ENCODE measurements at places on chromosomes 3 and 15.

DNA sequence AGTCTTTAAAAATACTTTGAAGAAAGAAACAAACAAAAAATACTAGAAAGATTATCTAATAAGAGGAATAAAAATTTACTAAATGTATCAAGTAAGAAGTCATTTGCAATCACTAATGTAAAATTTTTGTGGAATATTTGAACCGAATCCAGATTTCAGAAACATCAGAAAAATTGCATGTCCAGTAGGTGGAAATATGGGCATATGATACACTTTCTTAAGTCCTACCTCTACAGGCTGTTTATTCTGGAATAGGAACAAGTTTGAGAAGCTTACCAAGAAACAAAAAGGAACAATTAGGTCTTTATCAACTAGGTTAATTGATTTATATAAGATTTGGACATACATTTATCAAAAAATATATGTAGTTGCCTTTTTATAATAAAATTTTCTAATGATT, 292.9 kb upstream of the ROBO1 start:
- peak; percentile 46 for DNase-seq

DNA sequence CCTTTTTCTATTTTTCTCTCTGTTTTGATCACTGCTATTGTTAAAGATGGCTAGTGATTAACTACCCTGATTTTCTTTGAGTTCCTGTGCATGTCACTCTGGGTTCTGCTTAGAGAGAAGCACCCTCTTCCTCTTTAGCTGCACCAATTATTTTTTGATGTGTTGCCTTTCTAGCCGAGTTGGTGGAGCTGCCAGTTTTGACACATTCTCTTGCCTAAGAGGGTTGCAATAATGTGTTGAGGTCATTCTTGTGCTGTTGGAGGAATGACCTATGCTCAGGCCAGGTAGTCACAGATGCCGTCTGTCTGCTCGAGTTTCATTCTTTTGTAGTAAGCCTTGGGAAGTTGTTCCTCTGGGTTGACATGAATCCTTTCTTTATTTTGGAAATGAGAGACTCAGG, 84.6 kb upstream of the DPH6 start:
- no peak for DNase-seq

GRCh38 chr3:22908989-22909507, 294.1 kb upstream of the UBE2E2 start:
- no peak for DNase-seq

GRCh38 chr3:45126730-45127129, 19.4 kb downstream of the CDCP1 start:
- peak; percentile 78 for DNase-seq

DNA sequence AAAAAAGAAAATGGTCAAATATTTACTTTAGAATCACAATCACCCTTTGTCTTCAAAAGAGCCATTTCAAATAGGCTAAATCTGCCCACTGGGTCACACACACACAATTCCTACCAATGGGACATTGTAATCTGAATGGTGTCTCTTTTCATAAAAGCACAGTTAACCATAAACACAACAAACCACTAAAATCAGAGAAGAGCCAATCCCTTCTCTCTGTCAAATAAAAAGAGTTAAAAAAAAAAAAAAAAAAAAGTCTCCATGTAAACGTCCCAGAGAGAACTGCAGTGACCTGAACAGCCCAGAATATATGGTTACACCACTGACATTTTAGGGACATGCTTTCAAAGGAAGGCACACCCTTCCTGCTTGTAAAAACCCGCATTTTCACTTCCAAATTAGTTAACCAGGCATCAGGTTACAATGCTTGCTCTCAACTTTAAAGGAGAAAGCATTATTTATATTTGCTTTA, 63.7 kb downstream of the PRICKLE2 start:
- peak; percentile 64 for DNase-seq

DNA sequence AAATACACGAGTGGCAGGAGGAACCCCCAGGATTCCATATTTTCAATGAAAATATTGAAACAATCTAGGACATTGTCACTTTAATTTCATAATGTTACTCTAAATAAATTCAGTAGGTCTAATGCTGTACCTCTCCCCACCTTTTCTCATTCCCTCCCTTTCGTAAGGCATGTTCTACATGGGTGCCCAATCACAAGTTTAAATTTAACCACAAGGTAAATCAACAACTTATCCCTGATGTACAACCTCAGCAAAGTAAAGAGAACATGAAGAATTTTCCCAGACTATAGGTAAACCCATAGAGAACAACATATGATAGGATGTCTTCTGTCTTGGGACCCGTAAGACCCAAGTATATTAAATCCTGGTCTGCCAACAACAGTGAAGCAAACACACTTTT, 53.2 kb upstream of the MITF start:
- DNase-seq = no peak

- DNase-seq = no peak
Measured at GRCh38 chr3:183491923-183492848, 63.3 kb downstream of the KLHL6 start.

- no peak for DNase-seq
Measured at GRCh38 chr3:44554626-44555592, at the start of gene ZKSCAN7. Gene ZKSCAN7 (plus strand): TSS chr3:44555193. CDS start chr3:44557048, 1,855 bp downstream.

DNA sequence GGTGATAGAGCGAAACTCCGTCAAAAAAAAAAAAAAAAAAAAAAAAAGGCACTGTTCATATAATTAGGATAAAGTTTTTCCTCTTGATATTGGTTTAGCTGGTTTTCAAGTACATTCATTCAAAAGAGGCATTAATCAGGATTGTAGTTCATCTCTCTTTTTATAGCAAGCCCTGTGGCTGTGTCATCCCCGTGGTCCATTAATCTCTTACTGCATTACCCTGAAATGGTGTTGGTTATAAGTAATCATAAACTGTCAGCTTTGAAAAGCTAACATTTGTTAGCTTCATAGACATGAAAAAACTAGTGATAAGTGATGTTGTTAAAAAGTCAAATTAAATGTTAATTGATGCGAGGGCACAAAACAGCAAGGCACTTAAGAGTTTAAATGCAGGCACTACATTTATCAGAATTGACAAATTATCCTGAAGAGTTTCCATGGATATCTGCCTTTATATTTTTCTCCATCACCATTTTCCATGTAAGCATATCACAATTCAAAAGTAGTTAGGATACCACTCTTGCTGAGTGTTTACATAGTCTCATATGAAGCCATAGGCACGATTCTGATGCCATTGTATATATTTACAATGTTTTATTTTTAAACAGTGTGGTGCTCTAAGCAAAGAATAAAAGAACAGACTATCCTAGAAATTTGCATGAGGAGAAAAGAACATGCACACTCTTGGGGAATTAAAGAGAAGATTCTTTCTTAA, 193.1 kb downstream of the OTOL1 start:
- DNase-seq = no peak

DNA sequence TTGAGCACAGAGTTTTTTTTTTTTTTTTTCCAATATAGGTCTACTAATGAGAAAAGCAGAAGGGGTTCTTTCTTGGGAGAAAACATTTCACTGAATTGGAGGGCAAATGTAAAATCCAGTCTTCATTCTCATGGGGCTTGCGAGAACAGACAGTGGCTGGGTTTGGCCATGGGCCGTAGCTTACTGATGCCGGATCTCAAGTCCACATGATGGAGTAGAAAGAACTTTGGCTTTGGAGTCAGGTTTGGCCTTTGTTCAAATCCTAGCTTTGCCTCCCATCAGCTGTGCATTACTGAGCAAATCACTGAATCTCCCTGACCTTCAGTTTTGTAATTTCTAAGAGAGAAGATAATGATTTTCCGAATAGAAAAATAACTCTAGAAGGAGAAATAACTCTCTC, 59.7 kb downstream of the LMCD1 start:
- DNase-seq = no peak

DNA sequence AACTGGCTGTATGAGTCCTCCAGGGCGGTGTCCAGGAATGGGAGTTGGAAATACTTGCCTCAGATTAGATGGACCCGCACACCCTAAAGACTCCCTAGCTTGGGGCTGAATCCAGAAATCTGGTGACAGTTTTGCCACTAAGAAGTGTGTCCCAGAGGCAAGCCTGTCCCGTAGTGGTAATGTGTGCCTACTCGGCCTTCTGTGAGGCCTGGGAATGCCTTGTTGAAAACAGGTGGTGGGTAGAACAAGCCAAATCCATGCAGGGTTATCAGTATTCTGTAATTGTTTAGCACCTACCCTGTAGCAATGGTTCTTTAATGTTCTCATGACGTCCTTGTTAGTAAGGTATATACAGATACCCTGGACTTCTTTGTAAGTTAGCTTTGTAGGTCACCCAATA, 1.6 kb downstream of the C3orf52 start:
- no peak for DNase-seq

DNA sequence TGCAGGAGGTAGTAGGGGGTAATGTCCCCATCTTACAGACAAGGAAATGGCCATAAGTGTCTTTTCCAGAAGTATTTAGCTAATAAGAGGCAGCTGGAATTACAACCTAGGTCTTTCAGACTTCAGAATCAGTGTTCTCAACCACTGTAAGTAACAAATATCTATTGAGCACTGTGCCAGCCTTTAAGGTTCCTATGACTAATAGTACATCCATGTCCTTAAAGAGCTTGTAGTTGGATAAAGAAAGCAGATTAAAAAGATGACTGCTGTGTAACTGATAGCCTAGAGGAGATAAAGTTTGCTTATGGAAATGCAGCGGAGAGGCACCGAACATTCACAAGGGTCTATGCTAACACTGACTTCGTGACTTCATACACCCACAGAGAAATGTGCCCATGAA, 136.0 kb downstream of the KCNMB2 start:
- no peak for DNase-seq

- DNase-seq = peak; percentile 77
Measured at GRCh38 chr3:63351159-63352007, 73.3 kb downstream of the SYNPR start.

DNA sequence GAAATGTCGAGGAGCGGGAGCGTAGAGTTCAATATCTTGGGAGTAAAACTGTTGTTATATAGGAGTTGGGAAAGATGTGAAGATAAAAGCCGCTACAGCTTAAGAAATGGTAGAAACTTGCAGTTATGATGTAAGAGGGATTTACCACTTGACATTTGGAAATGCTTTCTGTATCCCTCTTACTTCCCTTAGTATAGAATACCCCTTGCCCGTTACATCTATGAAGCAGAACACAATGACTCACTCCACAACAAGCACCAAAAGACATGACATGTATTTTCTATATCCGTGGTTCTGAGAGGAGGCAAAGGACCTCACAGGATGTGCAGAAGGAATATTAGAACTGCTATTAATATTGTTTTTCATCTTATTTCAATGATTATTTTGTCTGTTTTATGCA, 254.2 kb upstream of the NR2F2 start:
- DNase-seq = no peak

DNA sequence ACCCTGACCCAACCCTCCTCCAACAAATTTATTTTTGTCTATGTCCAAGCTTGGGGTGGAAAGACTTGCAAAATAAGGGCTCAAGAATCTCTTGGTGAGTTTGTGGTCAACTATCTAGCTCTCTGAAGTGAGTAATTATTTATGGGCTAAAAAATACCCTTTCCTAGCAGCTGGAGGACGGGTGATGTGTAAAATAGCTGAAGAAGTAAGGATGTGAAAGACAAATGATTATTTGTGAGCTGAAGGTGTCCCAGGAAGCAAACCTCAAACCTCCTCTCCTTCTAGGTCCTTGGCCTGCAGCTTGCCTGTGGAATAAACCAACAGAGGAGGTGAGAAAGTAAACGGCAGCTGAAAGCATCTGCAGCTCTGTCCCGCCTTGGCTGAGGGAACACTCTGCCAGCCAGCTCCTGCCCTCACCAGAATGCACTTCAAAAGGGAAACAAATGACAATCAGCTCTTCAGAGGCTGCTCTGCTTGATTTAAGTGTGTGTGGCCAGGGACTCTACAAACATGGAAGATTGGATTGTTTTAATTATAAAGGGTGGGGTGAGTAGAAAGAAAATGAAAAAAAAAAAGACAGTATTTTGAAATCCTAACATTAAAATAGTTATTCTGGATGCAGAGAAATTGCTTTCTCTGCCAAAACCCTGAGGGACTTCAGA, 60.3 kb downstream of the TM4SF4 start:
- no peak for DNase-seq

DNA sequence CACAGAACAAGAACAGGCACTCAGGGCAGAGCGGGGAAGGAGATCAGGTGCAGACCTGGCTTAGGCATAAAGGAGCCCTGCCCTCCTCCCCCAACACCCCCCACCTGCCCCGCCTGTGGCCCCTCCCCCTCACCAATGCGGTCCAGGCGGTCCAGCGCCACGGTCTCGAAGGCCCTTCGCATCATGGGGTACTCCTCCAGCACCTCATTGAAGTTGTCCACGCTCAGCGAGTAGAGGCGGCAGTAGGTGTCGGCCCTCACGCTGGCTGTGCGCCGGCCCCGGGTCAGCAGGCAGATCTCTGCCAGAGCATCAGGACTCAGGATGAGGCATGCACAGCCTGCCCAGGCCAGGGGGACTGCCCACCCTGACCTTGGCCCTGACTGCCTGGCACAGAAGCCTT, 44.8 kb downstream of the HCN4 start:
- DNase-seq = no peak

DNA sequence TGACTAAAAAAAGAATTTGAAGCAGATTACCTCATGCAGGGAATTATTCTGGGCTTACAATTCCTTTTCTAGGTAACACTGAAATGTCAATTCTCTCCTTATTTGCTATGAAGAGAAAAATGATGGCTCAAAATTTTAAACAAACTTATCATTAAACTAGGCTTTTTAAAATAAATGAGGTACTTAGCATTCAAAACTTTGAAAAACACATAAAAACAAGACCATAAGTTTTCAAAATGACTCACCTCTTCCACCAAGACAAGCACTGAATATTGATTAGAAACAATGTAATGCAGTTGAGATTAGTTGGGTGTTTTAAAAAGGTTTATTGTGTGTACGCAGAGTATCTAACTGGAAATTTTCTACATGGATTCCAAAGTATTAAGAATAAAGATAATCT, 154.6 kb downstream of the ADAM10 start:
- no peak for DNase-seq

Data from PC-3 (cell line).